ENCODE measurements at places on chromosomes 1 and 21. TPM values are rescaled to one million over a fixed set of nuclear protein-coding genes. Genes with fewer than 3 reads are reported as not detected.

DNA sequence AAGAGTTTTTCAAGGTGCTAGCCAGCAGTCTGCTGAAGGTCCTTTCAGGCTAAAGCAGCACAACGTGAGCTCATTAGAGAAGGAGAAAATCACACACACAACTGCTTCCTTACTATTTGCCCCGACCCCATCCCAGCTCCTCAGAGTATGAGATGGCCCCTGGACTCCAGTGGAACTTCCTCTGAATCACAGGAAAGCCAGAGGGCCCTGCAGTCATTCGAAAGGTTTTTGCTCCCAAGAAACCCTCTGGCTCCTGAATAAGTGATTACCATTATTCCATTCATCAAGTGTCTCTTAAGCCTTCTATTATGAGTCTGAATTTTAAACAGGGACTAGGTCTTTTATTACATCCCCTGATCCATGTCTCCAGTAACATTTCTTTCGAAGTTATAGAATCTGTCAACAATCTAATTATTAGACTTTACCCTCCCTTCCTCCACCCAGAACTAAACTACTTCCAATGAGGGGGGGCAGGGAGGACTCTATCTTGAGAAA is 14.6 kb downstream of the SIPA1L2 start:
- no peak for DNase-seq

The GNAT2 gene
- 0.17 TPM for total RNA-seq

The SIM2 gene
- total RNA-seq: 1.9 TPM

DNA sequence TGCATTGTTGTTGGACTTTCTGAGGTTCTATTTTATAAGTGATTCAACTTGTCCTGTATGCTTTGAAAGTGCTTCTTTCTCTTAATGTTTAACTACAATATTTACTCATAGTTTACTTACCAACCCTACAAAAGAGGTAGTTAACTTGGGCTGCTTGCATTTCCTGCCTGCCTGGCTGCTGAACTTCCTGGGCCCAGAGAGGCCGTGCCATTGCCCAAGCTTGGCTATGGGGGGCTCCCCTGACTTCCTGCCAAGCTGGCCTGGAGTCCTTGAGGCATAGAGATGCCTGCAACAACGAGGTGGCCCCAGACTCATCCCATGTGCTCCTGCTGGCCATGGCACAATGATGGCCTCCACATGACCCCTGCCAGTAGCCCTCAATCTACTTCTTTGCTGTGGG is 361.6 kb upstream of the PLD5 start:
- no peak for DNase-seq

DNA sequence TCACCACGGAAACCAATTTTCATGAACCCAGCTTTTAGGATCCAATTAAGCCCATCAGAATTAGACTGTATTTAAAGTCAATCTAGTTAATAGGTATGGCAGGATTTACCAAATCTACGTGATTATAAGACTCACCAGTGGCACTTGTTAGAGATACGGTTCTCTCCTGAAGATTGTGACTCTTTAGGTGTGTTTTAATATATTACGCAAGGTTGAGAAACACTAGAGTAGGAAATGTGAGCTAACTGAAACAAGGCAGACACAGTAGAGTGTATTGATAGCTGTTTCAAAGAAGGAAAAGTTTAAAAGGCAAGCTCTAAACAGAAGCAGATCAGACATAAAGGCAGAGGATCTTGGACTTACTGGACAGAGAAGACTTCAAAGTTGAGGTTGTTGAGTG is 11.2 kb upstream of the RPE65 start:
- no peak for DNase-seq

The NEK2 gene
- 36.8 TPM for total RNA-seq

- peak; percentile 67 for DNase-seq
Measured at GRCh38 chr1:27891196-27891889, 19.0 kb downstream of the THEMIS2 start.

The TAL1 gene
- total RNA-seq: 0.30 TPM

The EXOSC10 gene
- total RNA-seq: 84.6 TPM

DNA sequence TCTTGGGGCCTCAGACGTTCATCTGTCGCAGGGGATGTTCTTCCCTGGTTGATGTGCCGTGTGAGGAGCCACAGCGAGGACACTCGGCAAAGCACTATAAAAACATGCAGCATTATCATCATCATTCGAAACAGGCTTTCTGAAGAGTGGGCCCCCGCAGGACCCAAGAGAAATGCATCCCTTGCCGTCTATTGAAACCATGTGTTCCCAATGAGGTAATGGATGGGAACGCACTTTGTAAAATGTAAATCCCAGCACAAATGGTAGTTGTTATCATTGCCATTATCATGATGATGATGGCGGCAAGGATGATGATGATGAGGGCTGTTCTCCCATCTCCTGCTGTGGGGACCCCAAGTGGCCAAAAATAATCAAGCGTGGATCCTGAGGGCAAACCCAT is 76.8 kb downstream of the GLIS1 start:
- DNase-seq: no peak

The SERINC2 gene
- total RNA-seq: 0.23 TPM

The MXRA8 gene
- total RNA-seq: 1.6 TPM

DNA sequence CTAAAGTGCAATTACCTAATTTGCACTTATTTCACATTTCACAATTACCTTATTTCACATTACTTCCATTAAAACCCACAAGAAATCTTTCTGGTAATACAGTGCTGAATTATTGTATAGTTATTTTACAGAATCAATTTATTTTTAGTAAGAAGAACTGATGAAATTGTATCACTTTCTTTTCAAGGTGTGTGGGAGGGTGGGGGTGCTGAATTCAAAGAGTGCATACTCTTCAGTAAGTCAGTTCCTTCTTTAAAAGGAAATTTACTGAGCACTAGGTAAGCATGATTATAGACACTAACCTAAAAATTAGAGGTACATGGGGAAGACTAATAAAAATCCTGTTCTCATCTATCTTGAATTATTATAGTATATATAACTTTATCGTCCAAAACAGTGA is 731.6 kb upstream of the ADGRL4 start:
- no peak for DNase-seq

DNA sequence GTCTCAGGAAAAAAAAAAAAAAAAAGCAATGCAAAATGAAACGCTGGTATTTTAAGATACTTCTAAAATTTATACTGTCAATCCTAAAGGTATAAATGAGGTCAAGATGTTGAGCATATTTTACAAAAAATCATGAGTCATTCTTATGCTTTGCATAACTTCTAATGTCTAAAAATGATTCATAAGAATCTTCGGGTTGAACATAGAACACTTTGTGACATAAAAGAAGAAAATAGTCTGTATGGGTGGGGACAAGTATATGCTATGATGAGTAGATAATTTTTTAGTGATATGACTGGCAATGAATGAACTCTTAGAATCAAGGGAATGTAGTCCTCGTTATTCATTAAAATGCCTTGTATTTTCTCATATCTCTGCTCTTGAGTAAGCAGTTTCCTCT is 416.9 kb upstream of the USP24 start:
- no peak for DNase-seq

GRCh38 chr1:8825985-8826481 is 8.6 kb upstream of the RERE start:
- no peak for DNase-seq

- no peak for DNase-seq
Measured at GRCh38 chr1:185073725-185074124, 28.4 kb downstream of the RNF2 start.

DNA sequence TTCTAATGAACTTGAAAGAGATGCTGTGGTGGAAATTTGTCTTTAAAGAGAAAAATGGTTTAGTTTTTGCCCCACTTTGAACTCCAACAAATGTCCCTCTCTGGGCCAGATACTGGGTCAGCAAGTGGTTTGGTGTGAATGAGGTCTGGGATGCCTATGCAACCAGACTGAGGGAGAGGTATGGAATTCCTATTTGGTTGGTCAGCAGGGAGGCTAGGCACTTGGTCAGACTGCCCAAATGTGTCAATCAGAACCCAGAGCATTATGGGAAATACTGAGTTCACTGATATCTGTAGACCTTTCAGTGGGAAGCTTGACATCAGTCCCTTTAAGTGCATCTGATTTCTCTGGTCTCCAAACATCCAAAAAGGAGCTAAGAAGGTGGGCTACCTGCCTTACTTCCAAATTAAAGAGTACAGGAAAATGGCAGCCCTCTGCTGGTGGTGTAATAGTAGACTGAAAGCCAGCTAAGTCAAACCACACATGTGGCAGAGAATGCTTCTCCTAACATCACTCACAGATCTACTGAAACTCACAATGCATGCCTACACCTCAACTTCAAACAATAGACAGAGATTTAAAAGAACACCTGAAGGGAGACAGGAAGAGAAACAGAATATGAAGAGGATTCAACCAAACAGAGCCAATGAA is 510.1 kb downstream of the PLA2G4A start:
- no peak for DNase-seq

DNA sequence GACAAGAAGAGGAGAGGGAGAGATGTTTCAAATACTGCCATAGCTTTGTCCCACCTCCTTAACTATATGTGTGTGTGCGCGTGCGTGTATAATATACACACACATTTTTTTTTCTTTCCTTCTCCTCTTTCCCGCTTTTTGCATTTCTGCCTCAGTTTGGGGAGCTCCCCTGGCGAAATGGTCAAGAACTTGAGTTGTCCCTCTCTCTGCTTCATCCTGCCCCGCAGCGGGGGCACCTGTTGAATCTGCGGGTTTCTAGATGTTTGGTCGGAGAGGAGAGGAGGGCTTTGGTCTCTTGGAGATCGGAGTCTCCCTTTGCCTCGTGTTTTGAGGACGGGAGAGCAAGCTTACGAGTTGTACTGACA is 504 bp downstream of the SCCPDH start:
- DNase-seq: peak; percentile 18

GRCh38 chr1:53398091-53398490 is 61.1 kb upstream of the DMRTB1 start:
- DNase-seq: no peak

The SPOCD1 gene
- 0.74 TPM for total RNA-seq

The RHBDL2 gene
- not detected for total RNA-seq

- no peak for DNase-seq
Measured at GRCh38 chr1:116182019-116182714, 71.0 kb downstream of the MAB21L3 start.

DNA sequence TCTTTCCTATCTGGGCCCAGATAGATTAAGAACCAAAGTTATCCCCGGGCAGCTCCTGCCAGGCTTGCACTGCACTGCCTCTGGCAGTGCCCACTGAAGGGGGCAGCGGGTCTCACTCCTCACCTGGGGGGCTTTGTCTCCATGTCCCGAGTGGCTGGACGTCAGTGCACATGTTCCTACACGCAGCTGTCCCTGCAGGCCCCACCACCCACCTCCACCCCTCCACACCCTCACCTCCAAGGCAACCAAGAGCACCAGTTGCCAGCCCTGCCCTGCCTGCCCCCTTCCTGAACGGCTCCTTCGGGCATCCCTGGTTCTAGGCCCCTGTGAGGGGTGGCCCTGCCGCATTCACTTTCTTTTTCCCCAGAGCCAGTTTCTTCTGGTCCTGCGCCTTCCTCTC is 147.2 kb downstream of the PEX14 start:
- DNase-seq: no peak

- no peak for DNase-seq
Measured at GRCh38 chr1:40880813-40881549, 18.8 kb upstream of the CITED4 start.

GRCh38 chr1:180908074-180908765 is 4.5 kb upstream of the KIAA1614 start:
- DNase-seq: no peak

- DNase-seq: no peak
Measured at GRCh38 chr1:66251546-66251945, 282.4 kb upstream of the SGIP1 start.

The A3GALT2 gene
- not detected for total RNA-seq

The FYB2 gene
- not detected for total RNA-seq

DNA sequence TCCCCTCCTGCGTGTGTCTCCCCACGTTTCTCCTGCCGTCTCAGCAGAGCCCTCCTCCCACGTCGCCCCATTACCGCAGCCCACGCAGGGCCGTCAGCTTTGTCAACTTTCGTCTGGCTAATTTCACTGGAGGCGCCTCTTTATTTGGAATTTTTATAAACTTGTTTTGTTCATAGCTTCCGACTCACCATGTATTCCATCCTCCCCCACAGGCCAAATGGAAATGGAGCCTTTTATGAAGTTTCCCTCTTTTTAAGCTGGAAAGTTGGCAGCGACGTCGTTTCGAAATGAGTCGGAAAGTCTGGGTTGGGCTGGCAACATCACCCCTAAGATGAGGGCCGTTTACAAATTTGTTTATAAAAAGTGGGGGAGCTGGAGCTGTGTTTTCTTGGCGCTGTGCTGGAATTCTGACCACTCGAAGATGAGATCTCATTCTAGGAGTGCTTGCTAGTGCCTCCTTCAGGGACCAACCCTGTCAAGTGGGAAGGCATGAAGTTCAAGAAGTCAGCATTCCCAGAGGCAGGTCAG is 23.7 kb upstream of the SLC45A1 start:
- no peak for DNase-seq

The FAM131C gene
- total RNA-seq: 0.86 TPM

DNA sequence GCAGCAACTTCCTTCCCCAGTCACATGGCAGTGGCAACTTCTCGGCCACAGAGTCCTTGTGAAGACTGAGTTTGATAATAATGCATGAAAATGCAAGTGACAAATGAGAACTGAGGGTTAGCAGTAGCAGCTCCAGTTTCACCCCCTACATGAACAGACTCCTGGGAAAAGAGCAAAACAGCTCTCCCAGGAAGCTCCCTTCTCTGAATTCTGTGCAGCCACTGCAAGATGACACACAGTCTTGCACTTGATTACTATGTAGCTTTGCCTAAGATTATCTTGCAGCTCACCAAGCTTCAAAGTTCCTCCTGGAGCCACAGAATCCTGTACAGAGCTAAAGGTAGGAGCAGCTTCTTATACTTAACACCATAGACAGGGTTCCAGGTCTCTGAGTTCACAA is 4.7 kb downstream of the PGBD5 start:
- no peak for DNase-seq

- no peak for DNase-seq
Measured at GRCh38 chr1:78101514-78101913, 55.7 kb downstream of the GIPC2 start.

The GLIS1 gene
- total RNA-seq: not detected

- no peak for DNase-seq
Measured at GRCh38 chr1:203439131-203439730, 36.4 kb upstream of the PRELP start.

DNA sequence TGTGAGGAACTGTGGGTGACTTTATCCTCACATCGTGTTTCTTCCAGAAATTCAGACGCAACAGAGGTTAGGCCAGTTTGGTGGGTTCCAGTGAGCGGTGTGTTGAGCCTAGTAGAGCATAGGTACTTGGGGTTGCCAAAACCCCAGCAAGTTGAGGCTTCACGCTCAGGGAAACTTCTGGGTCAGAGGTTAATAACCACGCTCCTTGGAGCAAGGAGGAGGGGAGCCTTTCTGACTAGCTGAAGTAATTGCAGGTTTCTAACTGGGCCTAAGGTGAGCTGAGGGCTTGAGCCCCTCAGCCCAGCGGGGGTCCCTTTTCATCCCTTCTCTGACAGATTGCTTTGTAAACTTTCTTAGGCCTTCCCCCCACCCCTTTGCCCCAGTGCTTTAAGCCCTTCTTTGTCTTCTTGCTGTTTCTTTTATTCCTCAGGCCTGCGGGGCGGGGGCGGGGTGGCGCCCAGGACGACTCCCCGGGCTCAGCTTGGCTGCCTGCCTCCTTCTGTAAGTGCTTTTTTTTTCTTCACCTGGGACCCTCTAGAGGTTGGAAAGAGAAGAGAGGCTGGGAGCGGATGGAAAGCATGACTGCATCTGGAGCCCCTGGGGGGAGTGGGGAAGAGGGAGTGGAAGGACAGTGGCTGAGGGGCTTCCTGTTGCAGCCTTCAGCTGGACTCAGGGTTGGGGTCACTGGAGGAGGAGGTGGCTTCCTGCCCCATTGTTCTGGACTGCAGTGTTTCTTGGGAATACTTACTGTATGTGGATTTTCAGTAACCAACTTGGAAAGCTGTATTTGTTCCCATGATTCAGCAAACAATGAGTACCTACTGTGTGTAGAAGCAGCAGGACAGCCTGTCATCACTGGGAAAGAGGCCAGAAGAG is 1.3 kb upstream of the ZNF436 start:
- DNase-seq: no peak

The LRRC3 gene
- 3.8 TPM for total RNA-seq
